Transverse colon (tissue), 4 donors: ENCODE measurements at places on chromosomes 6 and 20. TPM values are rescaled to one million over a fixed set of nuclear protein-coding genes. Genes with fewer than 3 reads are reported as not detected.

- DNase-seq = no peak
Observed at GRCh38 chr6:162615016-162615705, 112.4 kb downstream of the PRKN start.

GRCh38 chr6:89758830-89759229 is 60.8 kb downstream of the MDN1 start:
- no peak for DNase-seq

DNA sequence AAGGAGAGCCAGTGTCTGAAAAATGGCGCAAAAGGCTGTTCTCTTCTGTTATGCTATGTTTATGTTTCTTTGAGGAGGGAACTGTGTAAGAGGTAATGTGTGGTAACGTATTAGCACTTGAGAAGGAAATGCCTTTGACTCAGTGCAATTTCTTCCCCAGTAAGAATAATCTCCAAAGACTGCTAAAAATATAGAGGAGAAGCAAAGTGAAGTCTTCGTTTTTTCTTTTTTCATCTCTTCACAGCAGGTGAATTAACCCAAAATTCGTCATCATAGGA is 47.1 kb upstream of the IFNGR1 start:
- DNase-seq = no peak

GRCh38 chr6:117906507-117906957 is 532 bp upstream of the SLC35F1 start:
- no peak for DNase-seq

DNA sequence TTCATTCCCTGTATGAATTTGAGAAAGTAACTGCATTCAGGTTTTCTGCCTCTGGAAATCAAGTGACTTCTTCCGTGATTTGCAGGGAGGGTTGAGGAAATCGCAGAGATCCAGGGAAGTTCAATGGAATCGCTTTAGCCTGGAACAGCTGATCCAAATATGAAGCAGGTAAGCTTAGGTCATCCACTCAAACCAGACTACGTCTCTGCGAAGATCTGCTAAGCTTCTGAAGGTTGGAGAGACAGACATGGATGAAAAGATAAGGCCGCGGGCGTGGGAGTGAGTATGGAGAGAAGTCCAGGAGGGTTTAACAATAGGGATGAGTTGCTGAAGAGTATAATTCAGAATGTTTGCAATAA is 34.2 kb upstream of the BTN3A2 start:
- no peak for DNase-seq

GRCh38 chr20:46811224-46812084 is 83.2 kb upstream of the EYA2 start:
- no peak for DNase-seq

DNA sequence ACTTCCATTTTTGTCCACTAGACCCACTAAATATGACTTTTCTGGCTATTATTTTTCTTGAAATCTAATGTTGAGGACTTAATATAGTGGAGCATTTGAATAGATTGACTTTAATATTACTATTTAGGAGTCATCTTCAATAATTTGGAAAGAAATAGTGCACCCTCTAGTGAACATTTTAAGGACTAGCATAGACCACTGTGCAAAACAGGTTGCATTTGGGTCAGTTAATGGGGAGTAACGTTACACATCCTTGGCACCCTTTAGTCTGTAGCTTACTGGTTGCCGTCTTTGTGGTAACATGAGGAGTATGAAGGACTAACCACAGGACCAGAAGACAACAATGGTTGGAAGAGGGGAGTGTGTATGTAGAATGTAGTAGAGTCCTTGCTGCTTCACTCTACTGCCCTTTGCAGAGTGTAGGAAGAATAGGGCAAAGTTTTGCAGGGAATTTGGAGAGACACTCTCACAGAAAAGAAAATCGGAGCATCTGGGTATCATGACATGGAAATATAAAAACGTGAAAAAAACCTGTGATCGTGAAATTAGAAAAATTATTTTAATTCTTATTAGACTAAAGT is 25.2 kb downstream of the RFPL4B start:
- DNase-seq = no peak

- DNase-seq = no peak
Observed at GRCh38 chr6:132491303-132491702, 21.6 kb downstream of the STX7 start.

GRCh38 chr20:41617059-41617901 is 897 bp downstream of the CHD6 start:
- peak; percentile 35 for DNase-seq

GRCh38 chr6:169131390-169131789 is 122.3 kb downstream of the THBS2 start:
- DNase-seq = no peak

- DNase-seq = no peak
Observed at GRCh38 chr6:20919677-20920385, 385.6 kb downstream of the CDKAL1 start.

DNA sequence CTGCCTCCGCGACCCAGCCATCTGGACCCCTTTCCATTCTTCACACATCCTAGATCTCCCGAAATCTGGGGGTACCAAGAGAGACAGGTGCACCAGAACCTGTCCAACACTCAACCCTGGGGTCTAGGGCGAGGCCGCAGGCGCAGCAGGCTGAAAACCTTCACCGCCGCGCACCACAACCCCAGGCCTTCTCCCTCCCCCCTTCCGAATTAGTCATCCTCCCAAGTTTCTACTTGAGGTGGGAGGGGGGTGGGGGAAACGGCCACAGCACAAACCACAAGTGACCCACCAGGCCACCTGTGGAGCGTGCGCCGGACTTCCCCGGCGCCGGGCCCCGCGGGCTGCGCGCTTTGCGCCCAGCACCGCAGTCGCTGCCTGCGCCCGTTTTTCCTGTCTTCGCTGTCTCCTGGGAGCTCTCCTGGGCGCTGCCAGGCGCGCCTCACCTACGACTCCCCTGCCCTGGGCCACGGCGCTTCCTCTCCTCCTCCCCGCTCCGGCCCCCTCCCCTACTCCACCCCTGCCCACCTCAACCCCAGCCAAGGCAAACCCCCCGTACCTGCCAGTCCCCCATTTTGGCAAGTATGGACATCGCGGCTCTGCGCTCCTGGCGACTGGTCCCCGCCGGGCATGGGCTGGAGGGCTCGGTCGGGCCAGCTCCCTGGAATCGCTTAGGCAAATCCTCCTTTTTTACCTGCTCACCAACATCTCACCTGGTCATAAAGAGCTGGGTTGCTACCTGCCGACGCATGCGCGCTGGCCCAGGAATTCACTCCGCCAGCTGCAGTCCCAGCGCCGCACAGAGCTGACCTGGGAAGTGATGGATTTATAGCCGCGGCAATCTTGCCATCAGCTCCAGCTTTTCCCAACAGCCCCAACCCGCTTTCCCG is 4.2 kb upstream of the TFAP2A start:
- no peak for DNase-seq

DNA sequence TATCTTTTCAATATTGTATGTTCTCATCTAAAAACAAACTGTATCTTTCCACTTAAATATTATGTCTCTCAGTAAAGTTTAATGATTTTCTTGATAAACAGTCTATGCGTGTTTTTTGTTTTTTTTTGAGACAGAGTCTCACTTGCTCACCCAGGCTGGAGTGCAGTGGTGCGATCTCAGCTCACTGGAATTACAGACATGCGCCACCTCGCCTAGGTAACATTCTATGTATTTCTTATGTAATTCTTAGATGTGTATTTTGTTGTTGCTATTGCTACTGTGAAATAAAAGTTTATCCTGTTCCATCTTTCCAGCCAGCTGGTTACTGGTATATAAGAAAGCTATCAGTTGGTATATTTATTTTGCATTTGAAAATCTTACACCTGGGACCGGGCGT is 29.4 kb downstream of the ABHD12 start:
- DNase-seq = no peak

- no peak for DNase-seq
Observed at GRCh38 chr20:43549416-43550065, 9.3 kb upstream of the SGK2 start.

- DNase-seq = peak; percentile 60
Observed at GRCh38 chr6:46419576-46420002, 71.7 kb downstream of the RCAN2 start.

DNA sequence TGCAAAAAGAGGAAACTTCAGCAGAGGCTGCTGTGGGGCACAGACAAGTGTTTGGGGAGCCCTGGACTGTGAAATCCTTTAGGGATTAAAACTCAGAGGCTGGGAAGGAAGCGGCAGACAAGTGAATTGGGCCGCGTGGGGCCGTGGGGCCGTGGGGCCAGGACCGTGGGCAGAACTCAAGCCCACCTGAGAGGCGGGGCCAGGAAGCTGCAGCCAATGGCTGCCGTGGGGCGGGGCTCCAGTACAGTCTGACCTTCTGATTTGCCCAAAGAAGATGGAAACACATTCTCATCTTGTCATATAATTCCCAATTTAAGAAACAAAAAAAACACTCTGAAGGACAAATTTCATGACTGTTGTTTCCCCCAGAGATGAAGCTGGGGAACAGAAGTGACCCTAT is 55.4 kb downstream of the ANKRD60 start:
- DNase-seq = no peak

- no peak for DNase-seq
Observed at GRCh38 chr6:154848580-154848979, 115.4 kb downstream of the SCAF8 start.

DNA sequence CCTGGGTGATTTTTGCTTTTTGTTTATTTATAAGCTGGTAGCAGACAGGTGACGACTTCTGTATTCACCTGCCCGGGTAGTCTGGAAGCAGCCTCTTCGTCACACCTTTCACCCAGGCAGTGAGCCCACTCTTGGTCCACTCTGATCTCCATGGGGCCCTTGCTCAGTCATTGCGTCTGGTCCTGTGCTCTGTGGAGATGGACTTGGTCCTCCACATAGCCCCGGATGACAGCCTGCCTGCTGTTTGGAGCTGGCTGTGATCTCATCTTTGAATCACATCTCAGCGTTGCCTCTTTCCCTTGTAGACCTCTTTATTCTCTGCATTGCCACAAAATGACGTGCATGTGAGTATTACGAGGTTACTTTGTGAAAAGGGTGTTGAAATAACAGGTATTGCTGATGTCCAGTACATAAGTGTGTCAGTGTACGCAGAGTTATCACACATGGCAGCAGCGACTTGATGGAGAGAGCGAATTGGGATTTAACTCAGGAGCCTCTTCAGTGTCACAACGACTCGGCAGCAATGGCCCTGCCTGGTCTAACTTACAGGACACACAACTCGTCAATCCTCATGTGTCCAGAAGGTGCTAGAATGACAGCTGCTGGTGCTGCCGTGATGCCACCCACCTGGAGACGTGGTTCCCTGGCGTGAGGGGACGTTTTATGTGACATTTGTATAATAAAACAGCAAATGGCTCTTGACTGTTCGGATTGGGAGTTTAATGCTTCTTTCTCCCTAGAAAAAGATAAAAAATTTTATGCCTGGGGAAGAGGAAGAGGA is 24.2 kb upstream of the FRMD1 start:
- DNase-seq = no peak

Gene MYB
- total RNA-seq = 39.6 TPM

Gene C6orf132
- total RNA-seq = 42.1 TPM

Gene SOX4
- total RNA-seq = 11.6 TPM

Gene MCHR2
- not detected for total RNA-seq

Gene OPRM1
- not detected for total RNA-seq

Gene ZNF322
- 15.1 TPM for total RNA-seq

Gene DEFB132
- total RNA-seq = not detected

Gene RIPPLY2
- total RNA-seq = not detected

Gene GPLD1
- total RNA-seq = 0.96 TPM

Gene CAPN11
- total RNA-seq = 4.9 TPM

Gene HLA-DRB5
- total RNA-seq = not detected
